ENCODE measurements at places on chromosomes 7 and 10.

- DNase-seq: no peak
Measured at GRCh38 chr7:139479620-139480019, 3.9 kb downstream of the KLRG2 start.

DNA sequence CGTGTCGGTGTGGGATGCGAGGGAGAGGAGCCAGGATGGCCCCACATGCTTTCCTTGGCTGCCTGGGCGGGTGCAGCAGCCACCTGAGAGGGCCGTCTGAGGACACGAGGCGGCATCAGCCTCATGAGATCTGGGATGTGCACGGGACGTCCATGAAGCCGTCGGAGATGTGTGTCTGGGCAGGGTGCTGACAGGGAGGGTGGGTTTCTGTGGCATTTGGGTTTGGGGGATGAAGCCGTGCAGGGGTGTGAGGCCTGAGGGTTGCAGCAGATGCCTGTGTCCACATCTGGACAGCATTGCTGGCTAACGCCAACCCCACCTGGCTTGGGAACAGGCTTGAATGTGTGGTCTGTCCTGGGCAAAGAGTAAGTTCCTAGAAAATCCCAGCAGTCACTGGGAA lies 179.5 kb downstream of the DNAJB6 start:
- no peak for DNase-seq

GRCh38 chr7:152899548-152900109 lies 140.1 kb downstream of the ACTR3B start:
- no peak for DNase-seq

DNA sequence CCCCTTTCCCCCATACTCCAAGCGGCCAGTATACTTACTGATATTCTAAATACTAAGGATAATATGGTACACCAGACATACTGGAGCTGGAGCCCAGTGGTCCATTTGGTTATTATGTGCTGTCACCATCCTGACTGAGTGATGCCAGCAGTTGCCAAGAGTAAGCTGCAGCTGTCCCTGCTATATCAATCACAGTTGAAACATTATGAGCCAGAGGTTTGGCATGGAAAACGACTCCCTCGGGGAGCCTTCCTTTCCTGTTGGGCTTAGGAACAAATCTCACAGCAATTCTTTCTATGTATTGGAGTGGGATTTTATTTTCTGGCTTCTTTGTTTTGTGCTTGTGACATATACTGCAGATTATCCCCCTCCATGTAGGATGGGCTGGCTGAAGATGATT lies 32.6 kb downstream of the STRIP2 start:
- no peak for DNase-seq

DNA sequence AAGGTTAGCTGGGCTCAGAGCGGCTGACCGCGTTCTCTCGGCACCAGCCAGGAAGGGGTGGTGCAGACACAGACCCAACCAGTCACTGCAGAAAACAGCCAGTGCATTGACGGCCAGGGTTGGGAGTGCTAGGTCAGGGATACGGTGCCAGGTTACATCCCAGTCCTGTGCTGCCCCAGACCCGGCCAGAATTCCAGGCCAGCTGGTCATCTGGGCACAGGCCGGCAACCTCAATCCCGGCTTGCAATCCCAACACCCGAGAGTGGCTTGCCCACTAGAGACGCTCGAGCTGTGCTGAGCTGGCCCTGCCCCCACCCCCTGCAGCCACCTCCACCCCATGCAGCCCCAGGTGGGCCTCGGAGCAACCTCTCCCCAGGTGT lies 3.8 kb downstream of the PRAP1 start:
- no peak for DNase-seq

GRCh38 chr10:90801608-90802007 lies 56.2 kb downstream of the HTR7 start:
- DNase-seq: no peak

DNA sequence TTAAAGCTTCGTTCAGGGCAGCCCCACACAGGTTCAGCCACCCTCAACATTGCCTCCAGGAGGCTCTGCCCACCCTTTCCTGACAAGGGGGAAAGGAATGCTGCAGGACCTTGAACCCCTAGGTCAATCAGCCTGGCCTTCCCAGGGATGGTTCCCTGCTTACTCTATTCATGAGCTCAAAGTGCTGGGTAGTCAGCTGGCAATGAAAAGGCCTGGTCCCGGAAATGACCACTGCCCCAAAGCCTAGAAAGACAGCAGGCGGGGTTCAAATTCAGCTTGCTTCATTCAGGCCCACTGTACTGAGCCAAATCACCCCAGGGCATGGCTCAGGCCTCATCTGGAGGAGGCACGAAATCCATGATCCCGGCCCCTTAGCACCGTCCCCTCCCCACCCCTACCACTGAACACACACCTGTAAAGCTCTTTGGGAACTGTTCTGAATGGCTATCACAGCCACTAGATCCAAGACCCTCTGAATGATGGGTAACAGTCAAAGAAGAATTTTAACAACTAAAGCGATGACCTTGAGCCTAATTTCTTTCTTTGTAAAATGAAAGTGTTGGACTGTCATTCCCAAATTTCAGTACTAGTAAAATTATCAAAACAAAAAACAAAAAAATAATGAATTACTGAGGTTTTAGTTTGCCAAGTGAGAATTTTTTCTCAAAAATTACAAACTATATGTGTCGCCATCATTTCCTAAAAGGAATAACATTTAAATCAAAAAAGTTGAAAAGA lies 1.0 kb downstream of the URGCP start:
- DNase-seq: no peak

DNA sequence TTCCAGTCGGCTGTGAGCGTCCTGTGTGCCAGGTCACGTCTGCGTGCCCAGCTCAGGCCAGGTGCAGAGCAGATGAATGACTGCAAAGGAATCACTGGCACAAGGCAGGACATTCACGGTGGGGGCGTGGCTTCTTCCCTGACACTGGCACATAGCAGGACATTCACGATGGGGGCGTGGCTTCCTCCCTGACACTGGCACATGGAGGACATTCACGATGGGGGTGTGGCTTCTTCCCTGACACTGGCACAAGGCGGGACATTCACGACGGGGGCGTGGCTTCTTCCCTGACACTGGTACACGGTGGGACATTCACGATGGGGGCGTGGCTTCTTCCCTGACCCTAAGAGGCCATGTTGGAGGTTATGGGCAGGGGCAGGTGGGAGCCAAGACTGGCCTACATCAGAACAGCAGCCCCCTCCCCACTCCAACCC lies 64.3 kb downstream of the MYL10 start:
- DNase-seq: no peak

GRCh38 chr10:116742367-116743265 lies at the start of gene HSPA12A:
Gene HSPA12A, minus strand, starts transcription at chr10:116742566. Its CDS starts 97 bp downstream, at chr10:116742469.
- DNase-seq: no peak

GRCh38 chr7:1446620-1447032 lies 12.6 kb downstream of the MICALL2 start:
- no peak for DNase-seq

DNA sequence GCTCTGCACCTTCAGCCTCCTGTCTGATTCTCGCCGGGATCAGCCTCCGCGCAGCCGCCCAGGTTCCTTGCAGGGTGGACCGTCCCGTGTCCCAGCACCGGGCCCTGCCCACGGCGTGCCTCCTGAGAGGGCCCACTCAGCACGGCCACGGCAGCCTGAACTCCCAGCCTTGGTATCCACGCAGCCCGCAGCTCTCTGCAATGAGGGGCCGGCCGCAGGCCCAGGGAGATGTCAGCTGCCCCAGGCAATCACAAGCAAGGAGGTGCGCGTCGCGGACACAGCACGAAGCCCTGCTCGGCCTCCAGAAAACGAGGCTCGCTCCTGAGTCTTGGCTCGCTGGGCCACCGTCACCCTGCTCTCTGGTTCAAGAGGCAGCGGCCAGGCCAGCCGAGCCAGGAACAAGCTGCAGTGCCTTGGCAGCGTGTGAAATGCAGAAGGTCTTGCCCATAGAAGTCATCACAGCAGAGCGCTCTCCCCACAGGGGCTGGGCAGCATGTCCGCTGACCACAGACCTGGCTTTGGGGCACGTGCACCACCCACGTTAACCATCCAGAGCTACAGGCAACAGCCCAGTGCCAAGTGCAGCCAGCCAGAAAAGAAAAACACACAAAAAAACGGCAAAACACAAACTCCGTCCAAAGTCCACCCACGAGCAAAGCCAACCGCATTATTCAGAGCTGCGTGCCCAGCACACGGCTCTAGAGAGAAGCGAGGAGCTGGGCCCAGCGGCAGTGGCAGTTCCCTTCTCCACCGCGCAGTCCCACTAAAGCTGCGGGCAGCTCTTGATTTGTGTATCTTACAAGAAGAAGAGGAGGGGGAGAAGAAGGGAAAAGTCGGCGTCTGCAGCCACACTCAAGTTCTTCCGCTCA lies 13.9 kb downstream of the GPER1 start:
- no peak for DNase-seq

GRCh38 chr7:128112781-128113221 lies 81.6 kb upstream of the LRRC4 start:
- no peak for DNase-seq

DNA sequence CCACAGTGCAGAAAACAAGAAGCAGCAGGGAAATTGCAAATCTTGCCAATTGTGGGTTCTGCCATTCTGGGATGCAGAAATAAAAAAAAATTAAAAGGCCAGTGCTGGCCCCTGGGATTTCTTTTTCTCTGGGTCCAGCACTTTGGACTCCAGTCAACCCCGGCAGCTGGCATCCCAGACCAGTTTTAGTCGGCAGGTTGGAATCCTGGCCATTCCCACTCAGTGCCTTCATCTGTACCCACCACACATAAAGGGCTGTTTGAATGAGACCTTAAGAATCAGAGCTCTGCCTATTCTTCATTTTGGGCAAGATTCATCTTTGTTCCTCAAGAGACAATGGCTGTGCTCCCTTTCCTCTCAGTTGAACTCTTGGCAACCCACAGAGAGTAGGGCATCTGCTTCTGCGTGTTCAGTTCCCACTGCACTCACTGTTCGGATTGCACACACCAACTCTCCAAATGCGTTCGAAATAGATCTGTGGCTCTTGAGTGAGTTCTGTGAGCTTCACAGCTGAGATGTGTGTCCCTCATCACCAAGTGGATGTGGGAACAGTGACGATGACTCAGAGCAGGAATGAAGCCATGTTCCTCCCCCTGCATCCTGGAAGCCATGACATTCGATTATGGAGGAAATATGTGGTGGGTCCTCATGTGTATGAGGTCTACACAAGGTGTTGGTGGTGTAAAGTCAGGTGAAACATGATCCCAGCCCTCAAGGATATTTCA lies 63.0 kb upstream of the EGFR start:
- DNase-seq: no peak

DNA sequence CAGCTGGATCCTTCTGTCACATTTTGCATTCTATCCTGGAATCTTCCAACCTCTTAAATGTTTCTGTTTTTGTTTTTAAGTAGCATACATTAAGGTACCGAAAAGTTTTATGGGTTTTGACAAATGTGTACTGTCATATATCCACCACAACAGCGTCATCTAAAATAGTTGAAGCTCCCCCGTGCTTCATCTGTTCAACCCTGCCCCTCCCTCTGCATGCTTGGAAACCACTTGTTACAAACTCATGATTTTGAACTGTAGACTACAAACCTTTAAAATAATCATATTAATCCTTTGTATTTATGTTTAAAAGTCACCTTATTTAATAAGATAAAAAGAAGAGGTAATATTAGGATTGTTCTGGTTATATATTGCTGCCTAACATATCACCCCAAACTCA lies 182.8 kb upstream of the SMIM30 start:
- no peak for DNase-seq

DNA sequence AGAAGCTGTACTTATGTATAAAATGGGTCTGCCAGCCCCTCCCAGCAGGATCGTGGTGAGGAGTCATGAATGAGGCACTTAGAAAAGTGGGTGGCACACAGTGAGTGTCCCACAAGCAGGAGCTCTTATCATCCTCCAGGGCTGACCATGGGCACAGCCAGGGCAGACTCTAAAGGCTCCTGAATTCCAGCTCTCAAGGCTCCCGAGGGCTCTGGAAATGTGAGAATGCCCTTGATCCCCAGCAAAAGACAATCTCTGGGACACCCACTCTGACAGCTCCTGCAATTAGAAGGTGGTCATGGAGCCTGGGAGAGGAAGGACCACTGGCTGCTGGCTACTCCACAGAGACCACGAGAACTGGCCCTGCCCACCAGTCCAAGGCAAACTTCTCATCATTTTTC lies 1.6 kb downstream of the VSTM4 start:
- DNase-seq: no peak

GRCh38 chr7:31663072-31663471 lies 23.9 kb upstream of the PPP1R17 start:
- no peak for DNase-seq

DNA sequence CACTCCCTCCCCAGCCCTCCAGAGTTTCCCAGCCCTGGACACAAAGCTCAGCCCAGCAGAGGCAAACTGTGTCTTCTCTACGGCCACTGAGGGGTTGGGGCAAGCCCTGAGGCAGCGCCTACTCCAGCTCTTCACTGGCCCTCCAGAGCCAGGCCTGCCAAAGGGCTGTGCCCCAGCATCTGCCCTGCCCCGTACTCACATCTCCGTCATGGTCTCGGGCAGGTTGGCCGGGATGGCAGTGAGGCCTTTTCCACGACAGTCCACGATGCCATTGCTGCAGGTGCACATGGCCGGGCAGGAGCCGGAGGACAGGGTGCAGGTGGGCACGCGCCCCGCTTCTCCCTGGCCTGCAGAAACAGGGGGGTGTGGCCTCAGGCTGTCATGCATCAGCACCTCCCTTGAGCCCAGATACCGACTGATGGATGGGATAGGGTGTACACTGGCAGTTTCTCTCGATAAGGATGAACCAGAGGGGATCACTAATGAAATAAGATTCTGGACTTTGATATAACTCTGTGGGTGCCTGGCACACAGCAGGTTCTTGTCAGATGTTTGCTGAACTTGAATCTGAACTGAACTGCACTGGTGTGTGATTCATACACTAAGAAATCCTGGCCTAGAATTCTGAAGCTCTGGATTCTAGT lies 125.2 kb downstream of the SLIT1 start:
- DNase-seq: no peak

- DNase-seq: no peak
Measured at GRCh38 chr7:33862946-33863814, 42.2 kb upstream of the BMPER start.

DNA sequence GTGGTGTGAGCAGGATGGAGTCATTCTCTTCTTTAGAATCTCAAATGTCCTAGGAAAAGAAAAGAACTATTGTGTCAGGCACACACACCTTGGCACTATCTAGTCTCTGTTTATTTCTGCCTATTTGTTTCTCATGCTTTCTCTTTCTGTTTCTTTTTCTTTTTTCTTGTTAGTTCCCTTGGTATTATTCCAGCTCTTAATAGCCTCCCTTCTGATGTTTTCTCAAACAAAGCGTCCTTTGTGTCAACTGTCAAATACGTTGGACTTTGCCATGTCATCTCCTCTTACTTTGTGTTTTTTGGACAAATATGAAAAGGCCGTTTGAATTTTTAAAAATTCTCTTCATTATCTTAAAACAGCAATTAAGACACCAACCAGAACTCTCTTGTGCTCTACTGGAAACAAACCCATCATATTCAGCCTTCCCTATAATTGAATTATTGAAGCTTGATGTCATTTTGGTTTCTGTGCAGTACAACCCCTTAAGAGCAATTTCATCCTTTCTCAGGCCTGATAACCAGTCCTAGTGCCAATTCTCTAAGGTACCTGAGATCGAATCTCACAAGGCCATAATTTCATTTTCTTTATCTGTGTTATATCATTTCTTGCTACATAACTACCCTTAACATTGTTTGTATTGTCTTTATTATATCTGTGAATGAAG lies 497.8 kb upstream of the NRP1 start:
- DNase-seq: no peak
